Thyroid gland (tissue), 4 donors: ENCODE measurements at places on chromosomes 6 and 20. TPM values are rescaled to one million over a fixed set of nuclear protein-coding genes. Genes with fewer than 3 reads are reported as not detected.

DNA sequence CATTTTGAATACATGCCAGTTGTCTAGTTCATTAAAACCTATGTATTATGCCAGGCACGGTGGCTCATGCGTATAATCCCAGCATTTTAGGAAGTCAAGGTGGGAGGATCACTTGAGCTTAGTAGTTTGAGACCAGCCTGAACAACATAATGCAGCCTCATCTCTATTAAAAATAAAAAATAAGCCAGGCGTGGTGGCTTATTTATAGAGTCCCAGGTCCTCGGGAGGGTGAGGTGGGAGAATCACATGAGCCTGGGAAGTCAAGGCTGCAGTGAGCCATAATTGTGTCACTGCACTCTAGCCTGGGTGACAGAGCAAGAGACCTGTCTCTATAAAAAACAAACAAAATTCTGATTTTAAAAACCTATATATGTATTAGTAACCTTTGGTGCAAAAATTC lies 27.5 kb downstream of the ORC3 start:
- no peaks in the 10 kb centered on the region for H3K4me1 ChIP-seq
- H3K27me3 ChIP-seq = no peaks in the 10 kb centered on the region
- H3K36me3 ChIP-seq = peaks cover 4% of the 10 kb centered on the region
- no peak overlapping the region for H3K27ac ChIP-seq
- DNase-seq = no peak

GRCh38 chr20:43904827-43905177 lies 9.8 kb upstream of the TOX2 start:
- H3K27me3 ChIP-seq = no peaks in the 10 kb centered on the region
- DNase-seq = no peak
- no peaks in the 10 kb centered on the region for H3K36me3 ChIP-seq
- H3K4me1 ChIP-seq = no peaks in the 10 kb centered on the region

DNA sequence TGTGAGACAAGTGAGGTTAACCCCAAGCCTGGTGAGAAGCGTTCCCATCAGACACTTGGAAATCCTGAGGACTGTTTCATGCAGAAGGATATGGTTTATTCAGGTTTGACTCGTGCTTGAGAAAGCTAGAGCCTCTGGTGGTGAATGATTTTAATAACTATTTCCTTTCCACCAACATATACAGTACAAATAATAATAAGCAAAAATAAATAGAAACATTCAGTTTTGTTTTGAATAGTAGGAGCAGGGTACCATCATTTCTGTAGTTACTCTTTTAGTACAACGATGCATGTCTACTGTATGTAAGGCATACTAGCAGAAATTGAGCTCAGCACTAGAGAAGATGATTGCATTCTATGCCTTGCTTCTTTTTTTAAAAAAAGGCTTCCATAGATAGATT lies 33.5 kb downstream of the PLG start:
- no peaks in the 10 kb centered on the region for H3K27me3 ChIP-seq
- no peaks in the 10 kb centered on the region for H3K4me1 ChIP-seq
- H3K36me3 ChIP-seq = no peaks in the 10 kb centered on the region
- no peak overlapping the region for H3K27ac ChIP-seq

Gene GTF2H4
- total RNA-seq = 21.2 TPM

DNA sequence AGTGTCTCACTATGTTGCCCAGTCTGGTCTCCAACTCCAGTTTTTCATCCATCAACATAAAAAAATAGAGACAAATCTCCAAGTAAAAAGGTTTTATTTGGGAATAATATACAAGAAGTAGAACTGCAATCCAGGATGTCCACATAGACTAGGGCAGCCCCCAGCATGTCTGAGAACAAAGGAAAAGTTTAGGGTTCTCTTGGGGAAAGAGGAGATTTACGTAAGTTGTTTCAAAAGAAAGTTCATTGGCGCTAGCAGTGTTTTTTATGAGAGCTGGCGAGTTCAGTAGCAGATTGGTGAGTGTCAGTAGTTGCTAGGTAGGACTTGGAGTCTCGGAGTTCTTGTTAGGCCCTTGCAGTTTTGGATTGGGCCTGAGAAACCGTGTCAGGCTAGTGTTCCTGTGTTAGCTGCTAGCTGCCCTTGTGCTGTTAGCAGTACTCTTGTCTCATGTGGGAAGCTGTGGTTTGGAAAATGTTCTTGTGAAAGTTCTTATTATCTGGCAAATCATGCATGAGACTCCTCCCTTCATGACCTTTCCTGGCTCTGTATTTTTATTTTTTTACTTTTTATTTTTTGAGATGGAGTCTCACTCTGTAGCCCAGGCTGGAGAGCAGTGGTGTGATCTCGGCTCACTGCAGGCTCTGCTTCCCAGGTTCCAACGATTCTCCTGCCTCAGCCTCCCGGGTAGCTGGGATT lies 24.7 kb downstream of the TTLL9 start:
- no peak overlapping the region for H3K4me3 ChIP-seq
- no peaks in the 10 kb centered on the region for H3K27me3 ChIP-seq
- DNase-seq = peak; percentile 71
- H3K36me3 ChIP-seq = no peaks in the 10 kb centered on the region

DNA sequence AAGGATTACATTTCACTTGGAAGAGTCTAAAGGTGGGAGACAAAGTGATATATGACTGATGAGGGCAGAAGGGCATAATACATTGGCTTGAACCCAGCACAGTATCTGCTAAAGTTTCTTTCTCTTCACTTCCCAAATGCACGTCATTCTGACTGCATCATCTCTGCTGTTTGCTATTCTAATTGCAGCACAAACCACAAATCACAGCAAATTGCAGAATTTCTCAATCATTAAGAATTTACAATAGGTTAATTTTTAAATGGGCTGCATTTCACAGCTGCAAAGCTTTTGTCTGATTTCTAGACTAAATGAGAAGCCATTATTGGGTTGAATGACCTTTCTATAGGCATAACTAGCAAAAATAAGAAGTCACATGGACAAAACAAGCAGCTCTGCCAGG lies 337.0 kb downstream of the RNGTT start:
- no peak overlapping the region for H3K4me3 ChIP-seq
- H3K4me1 ChIP-seq = no peaks in the 10 kb centered on the region
- H3K27ac ChIP-seq = no peak overlapping the region
- H3K27me3 ChIP-seq = no peaks in the 10 kb centered on the region

Gene RUNX2
- 2.8 TPM for total RNA-seq

GRCh38 chr6:22153384-22154158 lies 143.3 kb downstream of the PRL start:
- no peak overlapping the region for H3K4me3 ChIP-seq
- peaks cover 11% of the 10 kb centered on the region for H3K4me1 ChIP-seq
- no peak overlapping the region for H3K27ac ChIP-seq
- no peaks in the 10 kb centered on the region for H3K36me3 ChIP-seq
- no peak for DNase-seq

Gene CRISP3
- total RNA-seq = not detected

GRCh38 chr20:34215711-34216381 lies 25.4 kb upstream of the ASIP start:
- no peak overlapping the region for H3K4me3 ChIP-seq
- no peaks in the 10 kb centered on the region for H3K4me1 ChIP-seq
- H3K36me3 ChIP-seq = no peaks in the 10 kb centered on the region
- peak; percentile 97 for DNase-seq
- H3K27me3 ChIP-seq = no peaks in the 10 kb centered on the region

- H3K4me1 ChIP-seq = no peaks in the 10 kb centered on the region
- H3K4me3 ChIP-seq = no peak overlapping the region
- no peaks in the 10 kb centered on the region for H3K27me3 ChIP-seq
- H3K27ac ChIP-seq = no peak overlapping the region
- no peaks in the 10 kb centered on the region for H3K36me3 ChIP-seq
- DNase-seq = no peak
These were observed 117.0 kb downstream of the EPB41L2 start for GRCh38 chr6:130946076-130946475.

Gene CFB
- 21.4 TPM for total RNA-seq

Gene CCN2
- 173 TPM for total RNA-seq

Gene SLC16A10
- 20.7 TPM for total RNA-seq

GRCh38 chr20:63454731-63455567 lies 17.5 kb downstream of the KCNQ2 start:
- H3K4me3 ChIP-seq = no peak overlapping the region
- H3K27me3 ChIP-seq = no peaks in the 10 kb centered on the region
- H3K4me1 ChIP-seq = peaks cover 10% of the 10 kb centered on the region
- no peak for DNase-seq
- H3K27ac ChIP-seq = no peak overlapping the region
- no peaks in the 10 kb centered on the region for H3K36me3 ChIP-seq

DNA sequence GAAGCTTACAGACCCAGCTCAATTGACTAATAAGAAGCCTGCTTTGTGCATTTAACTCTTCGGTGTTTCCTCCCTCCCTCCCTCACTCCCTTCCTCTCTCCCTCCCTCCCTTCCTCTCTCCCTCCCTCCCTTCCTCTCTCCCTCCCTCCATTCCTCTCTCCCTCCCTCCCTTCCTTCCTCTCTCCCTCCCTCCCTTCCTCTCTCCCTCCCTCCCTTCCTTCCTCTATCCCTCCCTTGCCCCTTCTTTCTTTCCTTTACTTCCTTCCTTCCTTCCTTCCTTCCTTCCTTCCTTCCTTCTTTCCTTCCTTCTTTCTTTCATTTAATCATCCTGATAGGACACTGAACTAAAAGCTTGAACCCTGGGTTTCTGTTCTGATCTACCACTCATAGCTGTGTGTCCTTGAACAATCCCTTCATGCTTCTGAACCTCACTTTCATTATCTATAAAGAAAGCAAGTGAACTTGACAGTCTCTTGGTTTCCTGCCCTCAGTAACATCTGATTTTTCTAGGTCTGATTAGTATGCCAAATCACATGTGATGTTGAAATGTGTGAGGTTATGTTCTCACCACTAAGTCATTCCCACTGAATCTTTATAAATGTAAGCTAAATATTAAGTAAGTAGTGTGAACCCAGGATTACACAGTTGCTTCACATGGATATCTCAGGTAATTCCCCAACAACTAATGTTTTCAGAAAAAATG lies 132.3 kb upstream of the BMP2 start:
- no peaks in the 10 kb centered on the region for H3K27me3 ChIP-seq
- H3K36me3 ChIP-seq = no peaks in the 10 kb centered on the region
- no peak for DNase-seq
- no peak overlapping the region for H3K27ac ChIP-seq

Gene LY86
- total RNA-seq = 2.8 TPM

GRCh38 chr20:4681401-4681800 lies 40.3 kb upstream of the PRND start:
- no peaks in the 10 kb centered on the region for H3K36me3 ChIP-seq
- H3K27me3 ChIP-seq = no peaks in the 10 kb centered on the region
- DNase-seq = no peak
- H3K4me1 ChIP-seq = peaks cover 4% of the 10 kb centered on the region
- H3K4me3 ChIP-seq = no peak overlapping the region

DNA sequence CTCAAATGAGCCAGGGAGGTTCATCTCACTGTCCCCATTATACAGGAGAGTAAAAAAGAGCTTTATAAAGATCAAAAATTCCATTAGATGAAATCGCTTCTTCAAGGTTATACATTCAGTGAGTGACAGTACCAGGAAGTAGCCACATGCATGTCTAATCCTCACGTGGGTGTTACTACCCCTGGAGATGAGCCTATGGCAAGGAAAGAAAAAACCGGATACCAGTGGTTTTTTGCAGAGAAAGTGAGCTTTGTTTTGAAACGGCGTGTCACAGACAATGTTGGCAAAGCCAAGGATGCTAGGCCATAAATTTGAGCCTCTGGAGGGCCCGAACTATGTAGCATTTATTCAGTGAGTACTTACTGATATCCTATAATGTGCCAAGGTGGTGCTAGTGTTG lies 215.0 kb upstream of the RIN2 start:
- no peak for DNase-seq
- H3K27ac ChIP-seq = no peak overlapping the region
- H3K36me3 ChIP-seq = no peaks in the 10 kb centered on the region

Gene NFATC2
- 7.5 TPM for total RNA-seq

DNA sequence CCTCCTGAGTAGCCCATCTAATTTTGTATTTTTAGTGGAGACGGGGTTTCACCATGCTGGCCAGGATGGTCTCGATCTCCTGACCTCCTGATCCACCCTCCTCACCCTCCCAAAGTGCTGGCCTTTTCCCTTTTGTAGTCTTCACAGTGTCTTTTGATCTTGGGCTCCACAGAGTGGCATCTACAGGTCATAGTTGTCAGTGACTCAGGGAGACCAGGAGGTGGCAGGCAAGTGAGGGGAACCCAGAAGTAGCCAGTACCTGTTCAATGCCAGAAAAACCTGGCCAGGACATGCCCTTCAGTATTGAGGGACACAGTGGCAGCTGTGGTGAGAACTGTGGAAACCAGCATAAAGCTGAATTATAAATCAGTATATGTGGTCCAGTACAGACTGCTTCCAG lies 19.6 kb downstream of the RPP21 start:
- H3K36me3 ChIP-seq = no peaks in the 10 kb centered on the region
- no peaks in the 10 kb centered on the region for H3K27me3 ChIP-seq
- no peak overlapping the region for H3K4me3 ChIP-seq
- no peak overlapping the region for H3K27ac ChIP-seq
